ENCODE measurements at places on chromosomes 5 and 9.

DNA sequence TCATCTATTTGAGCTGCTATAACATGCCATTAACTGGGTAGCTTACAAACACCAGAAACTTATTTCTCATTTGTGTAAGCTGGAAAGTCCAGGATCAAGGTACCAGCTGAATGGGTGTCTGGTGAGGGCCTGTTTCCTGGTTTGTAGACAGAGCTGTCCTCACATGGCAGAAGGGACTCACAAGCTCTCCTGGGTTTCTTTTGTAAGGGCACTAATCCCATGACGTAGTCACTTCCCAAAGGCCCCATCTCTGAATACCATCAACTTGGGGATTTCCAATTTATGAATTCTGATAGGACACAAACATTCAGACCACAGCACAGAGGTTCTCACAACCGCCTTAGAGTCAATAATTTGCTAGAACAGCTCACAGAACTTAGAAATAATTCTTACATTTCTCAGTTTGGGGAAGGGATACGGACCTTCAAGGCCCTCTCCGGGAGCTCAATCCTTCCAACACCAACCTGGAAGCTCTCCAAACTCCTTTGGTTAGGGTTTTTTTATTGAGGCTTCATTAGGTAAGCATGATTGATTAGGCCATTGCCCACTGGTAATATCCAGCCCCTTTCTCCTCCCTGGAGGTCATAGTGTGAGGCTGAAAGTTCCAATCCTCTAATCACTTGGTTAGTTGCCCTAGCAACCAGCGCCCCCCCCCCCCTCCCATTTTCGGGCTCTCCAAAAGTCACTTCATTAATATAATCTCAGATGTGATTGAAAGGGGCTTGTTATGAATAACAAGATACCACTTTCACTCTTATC lies 7.6 kb upstream of the DNAJA1 start:
- no peak for DNase-seq

DNA sequence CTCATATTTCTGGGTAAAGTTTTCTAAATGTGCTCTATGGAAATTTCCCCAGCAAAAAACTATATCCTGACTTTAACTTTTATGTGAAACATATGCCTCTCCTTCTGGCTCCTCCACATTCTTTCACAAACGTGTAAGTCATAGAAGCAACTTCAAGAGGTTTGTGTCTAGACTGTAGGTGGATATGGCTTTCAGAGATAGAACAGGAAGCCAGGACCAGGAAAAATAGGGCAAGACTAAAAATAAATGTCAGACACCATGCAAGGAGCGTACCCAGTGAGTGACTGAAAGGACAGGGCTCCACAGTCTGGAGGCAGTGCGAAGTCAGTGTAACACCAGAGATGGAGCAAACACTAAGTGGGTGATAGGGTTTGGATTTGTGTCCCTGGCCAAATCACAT lies 240.7 kb downstream of the COX7C start:
- DNase-seq, result no peak

DNA sequence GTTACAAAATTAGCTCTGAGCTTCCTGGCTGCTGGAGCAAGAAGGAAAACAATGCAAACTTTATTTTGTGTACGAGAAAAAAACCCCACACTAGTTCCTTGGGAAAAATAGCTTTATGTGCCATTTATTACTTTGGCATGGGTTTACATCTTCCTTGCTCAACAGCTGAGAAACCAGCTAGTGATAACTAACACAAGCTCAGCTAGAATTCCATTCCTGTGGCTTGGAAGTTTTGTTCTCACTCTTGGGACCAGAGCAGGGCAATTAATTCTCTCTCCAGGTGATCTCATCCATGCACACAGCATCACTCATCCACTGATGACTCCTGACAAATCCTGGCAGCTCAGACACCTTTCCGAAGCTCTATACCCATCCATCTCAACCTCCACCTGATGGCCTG lies 104.1 kb downstream of the CRB2 start:
- DNase-seq, result no peak

DNA sequence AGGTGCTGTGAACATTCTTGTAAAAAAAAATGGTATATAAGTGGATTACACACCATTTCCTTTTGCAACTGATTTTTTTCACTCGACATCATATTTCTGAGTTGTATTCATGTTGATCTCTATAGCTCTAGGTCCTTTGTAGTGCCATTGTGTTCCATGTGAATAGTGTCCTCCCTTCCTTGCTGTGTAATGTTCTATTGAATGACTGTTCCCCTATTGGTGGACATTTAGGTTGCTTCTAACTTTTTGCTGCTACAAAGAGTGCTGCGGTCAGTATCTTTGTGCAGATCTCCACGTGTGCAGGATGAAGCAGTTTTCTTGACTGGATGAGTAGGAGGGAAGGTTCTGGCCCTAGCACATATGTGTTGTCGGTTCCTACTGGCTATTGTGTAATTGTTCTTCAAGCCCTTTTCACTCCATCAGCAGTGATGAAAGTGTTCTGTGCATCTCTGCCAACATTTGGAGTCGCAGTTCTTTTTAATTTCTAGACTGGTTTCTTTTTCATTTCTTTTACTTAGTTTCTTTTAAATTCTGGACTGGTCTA lies 20.2 kb downstream of the DAB2IP start:
- DNase-seq, result no peak

DNA sequence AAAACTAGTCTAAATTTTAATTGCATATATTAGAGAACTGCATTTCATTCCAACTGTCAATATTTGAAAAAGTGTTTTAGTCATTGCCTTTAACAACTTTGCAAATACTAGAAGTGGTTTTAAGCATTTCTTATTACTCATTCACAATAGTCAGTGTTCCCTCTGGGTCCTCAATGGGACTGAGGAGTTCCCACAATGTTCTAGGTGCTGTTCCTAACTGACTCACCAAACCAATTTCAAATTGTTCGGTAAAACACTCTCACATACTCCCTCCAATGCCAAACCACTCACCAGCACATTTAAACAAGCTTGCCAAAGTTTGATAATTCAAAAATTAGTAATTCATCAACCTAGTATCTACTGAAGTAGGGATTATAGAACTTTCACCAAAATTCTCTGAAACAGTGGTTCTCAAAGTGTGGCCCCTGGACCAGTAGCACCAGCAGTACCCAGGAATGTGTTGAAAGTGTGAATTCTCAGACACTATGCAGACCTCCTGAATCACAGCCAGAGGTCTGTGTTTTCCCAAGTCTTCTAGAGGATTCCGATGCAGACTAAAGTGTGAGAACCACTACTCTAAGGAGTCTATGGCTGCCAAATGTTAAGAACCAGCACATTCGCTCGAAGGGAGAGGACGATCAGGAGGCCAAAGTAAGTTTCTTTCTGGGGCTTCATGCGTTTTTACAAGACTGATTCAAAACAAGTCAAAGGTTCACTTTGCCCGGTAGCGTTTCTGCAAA lies 72.8 kb downstream of the APBA1 start:
- no peak for DNase-seq

GRCh38 chr5:134584662-134585061 lies 48.0 kb downstream of the SAR1B start:
- no peak for DNase-seq

GRCh38 chr5:170265522-170265921 lies 32.1 kb downstream of the LCP2 start:
- no peak for DNase-seq

DNA sequence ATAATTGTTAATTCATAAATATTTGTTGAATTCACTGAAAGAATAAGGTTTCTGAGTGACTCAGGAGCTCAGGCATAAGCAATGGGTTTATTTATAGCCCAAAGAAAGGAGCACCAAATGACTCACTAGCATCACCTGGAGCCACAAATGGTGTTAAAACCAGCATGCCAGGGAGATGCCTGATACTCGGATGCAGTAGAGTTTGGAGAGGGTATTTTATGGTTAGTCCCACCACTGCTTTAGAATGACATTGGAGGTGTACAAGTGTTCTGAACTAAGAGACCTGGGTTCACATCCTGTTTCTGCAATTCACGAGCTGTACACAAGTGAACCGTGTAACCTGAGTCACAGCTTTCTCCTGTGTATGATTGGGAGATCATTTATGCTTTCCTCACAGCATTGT lies 25.2 kb downstream of the CCL28 start:
- no peak for DNase-seq

Data from stimulated activated CD4-positive, alpha-beta T cell treated with anti-CD3 and anti-CD28 coated beads, Interleukin-1b, Interleukin-23, amount 100 ng/mL, for 1 hour (primary cell).